ENCODE measurements at places on chromosomes 5 and 9. TPM values are rescaled to one million over a fixed set of nuclear protein-coding genes. Genes with fewer than 3 reads are reported as not detected.

DNA sequence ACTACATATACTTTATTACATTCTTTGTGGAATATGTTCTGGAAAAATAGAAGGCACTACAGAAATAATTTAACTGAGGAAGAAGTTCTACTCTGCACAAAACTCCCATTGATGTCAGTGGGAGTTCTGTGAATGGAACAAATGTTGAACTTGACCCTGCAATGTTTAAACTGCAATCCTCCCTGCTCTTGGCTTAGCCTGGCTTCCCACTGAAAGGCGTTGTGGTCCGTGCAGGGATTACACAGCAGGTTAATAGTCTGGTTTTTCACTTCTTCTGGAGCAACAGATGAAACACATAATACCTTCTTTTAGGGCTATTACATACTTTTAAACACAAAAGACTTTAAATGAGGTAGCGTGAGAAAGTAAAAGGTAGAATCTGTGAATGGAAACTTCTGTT lies 12.9 kb upstream of the ERBIN start:
- no peak for DNase-seq

GRCh38 chr5:72140711-72141110 lies 33.4 kb downstream of the MAP1B start:
- no peak for DNase-seq

GRCh38 chr5:135053989-135054388 lies 20.0 kb upstream of the PITX1 start:
- no peak for DNase-seq

- DNase-seq: peak; percentile 78
Measured at GRCh38 chr9:37290940-37291485, 131.5 kb upstream of the GRHPR start.

Gene CXCL14
- 0.44 TPM for total RNA-seq
